ENCODE measurements at places on chromosomes 4 and X.

DNA sequence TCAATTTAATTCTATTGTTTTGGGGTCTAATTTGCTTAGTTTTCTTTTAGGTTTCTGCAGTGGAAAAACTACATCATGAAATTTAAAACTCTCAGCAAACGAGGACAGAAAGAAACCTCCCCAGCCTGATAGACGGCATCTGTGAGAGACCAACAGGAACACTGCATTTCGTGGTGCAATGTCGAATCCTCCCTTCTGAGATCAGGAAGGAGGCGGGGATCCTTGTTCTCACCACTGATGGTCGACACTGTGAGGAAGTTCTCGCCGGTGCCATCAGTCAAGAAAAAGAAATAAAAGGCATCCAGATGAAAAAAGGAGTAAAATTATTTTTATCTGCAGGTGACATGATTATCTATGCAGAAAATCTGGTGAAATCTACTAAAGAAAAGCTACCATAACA lies 16.5 kb downstream of the GAK start:
- no peak for DNase-seq

DNA sequence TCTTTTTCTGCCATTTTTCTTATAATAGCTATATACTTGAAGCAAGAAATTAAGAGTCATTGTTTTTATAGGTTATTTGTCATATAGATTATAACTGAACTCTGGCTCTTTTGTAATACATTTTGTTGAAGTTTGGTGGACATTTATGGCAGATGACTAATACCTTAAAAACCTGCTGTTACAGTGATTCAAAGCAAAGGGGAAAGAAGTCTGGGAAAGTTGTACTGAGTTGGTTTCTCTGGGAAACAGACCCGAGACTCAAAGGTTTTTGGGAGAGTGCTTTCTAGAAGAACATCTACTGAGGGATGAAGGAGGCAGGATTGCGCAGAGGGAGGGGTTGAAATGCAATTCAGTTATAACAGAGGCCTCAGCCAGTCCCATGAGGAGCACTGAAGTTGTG lies 35.9 kb downstream of the NAP1L5 start:
- no peak for DNase-seq

DNA sequence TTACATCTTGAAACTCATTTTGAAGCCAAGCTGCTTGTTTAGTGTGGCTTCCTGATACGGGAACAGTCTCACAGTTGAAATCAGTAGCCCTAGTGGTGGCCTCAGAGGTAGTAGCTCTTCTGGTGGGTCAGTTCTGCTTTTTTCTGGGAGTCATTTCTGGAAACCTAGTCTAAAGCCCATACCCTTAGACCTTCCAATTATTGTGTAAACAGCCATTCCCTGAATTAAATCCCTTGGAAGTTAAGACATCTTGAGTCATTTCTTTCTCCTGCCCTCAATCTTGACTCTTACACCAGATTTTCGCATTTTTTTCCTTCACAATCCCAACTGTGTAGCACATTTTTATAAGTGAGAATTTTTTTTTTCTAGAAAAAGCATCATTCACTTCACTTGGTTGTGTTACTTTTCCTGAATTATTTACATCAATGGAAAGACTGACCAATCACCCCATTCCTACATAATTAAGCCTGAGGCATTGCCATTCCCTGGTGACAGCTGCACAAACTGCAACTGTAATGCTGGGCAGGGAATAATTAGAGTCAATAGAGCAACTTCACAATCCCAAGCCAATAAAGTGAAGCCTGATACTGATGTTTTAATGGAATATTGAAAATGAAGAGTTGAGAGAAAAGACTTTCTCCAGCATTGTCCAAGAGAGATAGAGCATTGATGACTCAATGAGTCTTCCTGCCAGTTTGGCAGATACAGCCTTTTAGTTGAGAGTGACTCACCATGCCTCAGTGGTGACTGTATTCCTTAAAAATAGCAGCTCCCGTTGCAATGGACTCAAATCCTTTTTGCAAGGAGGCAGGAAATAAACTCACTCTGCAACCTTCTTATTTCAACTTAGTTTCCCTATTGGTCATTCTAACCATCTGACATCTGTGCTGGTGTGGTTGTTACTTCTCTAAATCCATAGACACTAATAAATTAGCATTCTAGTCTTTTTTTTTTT lies 13.0 kb upstream of the SEPSECS start:
- DNase-seq: no peak

- DNase-seq: no peak
Measured at GRCh38 chrX:19535476-19535875, 20.2 kb upstream of the MAP3K15 start.

GRCh38 chr4:43343298-43343697 lies 450.8 kb downstream of the GRXCR1 start:
- DNase-seq: no peak

DNA sequence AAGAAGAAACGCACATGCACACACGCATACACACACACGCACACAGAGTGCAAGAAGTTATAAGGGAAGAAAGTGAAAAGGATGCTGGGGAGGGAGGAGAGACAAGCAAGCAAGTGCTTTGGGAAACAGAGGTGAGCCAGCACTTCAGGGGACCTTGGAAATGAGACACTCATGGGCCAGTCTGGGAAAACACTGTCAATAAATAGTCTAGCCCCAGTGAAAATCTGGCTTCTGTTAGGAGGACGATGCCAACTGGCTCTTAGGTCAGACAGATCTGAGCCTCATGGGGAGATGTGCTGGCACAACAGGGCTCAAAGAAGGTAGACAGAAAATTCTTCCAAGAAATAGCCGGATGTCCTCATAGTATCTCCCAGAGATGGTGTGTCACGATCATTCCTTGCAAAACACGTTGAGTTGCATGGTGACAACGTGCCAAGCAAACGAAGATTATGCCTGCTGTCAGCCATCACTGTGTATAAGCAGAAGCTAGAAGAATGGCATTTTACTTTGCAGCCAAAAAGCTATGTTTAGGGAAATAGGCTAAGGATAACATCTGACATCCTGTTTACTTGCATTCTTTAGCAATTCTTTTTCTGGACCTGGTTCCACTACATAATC lies 557 bp upstream of the ARHGEF6 start:
- no peak for DNase-seq

- peak; percentile 48 for DNase-seq
Measured at GRCh38 chrX:39883666-39884065, 214.1 kb downstream of the BCOR start.

GRCh38 chrX:66149519-66149918 lies 14.5 kb upstream of the HEPH start:
- DNase-seq: no peak

DNA sequence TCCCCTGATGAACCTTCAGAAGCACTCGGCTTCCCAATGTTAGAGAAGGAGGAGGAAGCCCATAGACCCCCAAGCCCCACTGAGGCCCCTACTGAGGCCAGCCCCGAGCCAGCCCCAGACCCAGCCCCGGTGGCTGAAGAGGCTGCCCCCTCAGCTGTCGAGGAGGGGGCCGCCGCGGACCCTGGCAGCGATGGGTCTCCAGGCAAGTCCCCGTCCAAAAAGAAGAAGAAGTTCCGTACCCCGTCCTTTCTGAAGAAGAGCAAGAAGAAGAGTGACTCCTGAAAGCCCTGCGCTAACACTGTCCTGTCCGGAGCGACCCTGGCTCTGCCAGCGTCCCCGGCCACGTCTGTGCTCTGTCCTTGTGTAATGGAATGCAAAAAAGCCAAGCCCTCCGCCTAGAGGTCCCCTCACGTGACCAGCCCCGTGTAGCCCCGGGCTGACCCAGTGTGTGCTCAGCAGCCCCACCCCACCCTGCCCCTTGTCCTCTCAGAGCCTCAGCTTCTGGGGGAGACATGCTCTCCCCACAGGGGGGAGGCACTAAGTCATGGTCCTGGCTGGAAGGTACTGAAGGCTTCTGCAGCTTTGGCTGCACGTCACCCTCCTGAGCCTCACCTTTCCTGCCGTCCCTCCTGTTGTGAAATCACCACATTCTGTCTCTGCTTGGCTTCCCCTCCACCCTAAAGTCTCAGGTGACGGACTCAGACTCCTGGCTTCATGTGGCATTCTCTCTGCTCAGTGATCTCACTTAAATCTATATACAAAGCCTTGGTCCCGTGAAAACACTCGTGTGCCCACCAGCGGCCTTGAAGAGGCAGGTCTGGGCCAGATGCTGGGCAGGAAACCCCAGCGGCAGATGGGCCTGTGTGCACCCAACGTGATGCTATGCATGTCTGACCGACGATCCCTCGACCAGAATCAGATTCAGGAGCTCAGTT lies 34.7 kb downstream of the NOP14 start:
- no peak for DNase-seq

DNA sequence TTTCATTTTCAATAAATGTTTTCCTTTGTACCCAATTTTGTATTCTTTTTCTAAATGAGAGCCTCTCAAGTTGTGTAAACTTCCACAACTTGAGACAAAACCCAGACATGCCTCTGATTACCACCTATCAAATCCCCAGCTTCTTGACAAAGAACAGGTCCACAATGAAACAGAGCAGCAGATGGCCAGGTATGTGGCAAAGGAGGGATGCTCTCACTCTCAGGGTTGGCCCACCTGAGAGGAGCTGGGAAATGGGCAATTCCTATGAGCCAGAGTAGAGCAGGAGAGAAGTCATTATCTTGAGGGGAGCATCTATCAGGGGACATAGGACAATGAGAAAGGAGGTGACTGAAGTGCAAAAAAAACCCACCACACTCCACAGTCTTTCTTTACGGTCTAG lies 273.5 kb upstream of the FAM241A start:
- DNase-seq: no peak

DNA sequence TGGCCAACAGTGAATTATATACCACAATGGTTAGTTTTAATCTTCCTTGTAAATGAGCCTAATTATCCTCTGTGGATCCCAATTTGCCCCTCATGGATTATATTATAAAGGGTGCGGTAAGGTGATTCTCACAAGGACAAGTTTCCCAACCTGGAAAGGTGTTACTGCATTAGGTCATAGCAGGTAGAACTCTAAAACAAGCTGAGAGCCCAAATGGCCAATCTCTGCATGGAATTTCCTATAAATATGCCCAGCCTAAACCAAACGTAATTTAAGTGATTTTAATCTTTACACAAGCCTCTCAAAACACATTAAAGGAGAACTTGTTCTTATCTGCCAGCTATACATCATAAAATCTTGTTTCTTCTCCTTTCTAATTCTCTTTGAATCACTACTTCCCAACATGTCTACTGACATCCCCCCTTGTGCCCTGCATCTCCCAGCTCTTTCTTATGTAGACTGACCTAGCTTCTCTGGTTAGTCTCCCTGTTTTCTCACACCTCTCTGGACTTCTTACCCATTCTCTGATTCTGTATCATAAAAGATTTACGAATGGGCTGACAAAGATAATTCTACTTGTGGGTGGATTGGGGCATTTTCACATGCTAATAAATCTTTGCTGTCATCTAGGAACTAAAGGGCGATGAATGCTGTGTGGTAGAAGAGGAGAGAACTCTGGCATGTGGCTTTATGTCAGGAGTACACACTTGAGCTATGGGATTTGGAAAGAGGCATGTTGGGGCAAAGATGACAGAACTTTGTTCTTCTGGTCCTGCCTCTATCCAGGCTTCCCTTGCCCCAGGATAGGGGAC lies 94.3 kb upstream of the PGRMC2 start:
- no peak for DNase-seq

GRCh38 chr4:154625971-154626370 lies 13.5 kb upstream of the FGG start:
- no peak for DNase-seq

- DNase-seq: no peak
Measured at GRCh38 chr4:165502916-165503907, 124.4 kb downstream of the CPE start.

GRCh38 chrX:38342853-38343778 lies 9.3 kb upstream of the OTC start:
- no peak for DNase-seq

DNA sequence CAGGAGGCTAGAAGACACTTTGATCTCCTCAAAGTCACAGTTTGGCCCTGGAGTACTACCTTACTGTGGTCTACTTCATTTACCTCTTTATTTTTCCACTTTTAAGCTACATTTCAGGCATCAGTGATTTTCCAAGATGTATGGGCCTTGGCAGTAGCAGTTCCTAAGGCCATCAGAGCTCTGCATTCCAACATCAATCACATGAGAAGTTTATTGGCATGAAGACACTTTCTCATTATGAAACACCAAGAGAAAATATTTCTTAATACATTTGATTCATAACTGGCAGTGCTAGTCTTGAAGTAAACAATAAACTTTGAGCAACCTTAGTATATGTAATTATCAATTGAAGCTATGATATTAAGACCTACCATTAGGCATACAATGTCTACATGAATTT lies 178.1 kb downstream of the IL15 start:
- no peak for DNase-seq

GRCh38 chrX:16778993-16779392 lies 7.3 kb upstream of the TXLNG start:
- DNase-seq: no peak

DNA sequence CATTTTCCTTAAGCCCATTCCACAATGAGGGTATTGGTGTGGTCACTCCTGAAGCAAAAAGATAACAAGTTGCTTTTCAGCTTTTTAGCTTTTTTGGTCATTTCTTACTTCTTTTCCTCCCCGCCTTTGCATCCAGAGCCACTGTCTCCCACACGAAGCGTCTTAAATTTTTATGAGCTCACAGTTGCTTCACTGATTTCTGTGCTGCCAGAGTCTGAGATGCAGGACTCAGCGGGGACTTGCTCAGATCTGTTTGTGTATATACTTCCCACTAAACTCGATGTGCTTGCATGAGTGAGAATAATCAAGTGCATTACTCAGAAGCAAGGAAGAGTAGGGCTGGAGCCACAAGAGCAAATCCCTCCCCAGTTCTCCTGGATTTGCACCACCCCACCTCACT lies 80.2 kb upstream of the FHL1 start:
- no peak for DNase-seq

GRCh38 chr4:150139297-150139865 lies 61.1 kb downstream of the DCLK2 start:
- no peak for DNase-seq

- DNase-seq: peak; percentile 41
Measured at GRCh38 chrX:44343412-44344141, at the start of gene EFHC2. EFHC2 (minus strand) TSS chrX:44343672; CDS start chrX:44343588, 84 bp downstream.

GRCh38 chr4:153652051-153652784 lies 31.9 kb upstream of the TLR2 start:
- DNase-seq: no peak

DNA sequence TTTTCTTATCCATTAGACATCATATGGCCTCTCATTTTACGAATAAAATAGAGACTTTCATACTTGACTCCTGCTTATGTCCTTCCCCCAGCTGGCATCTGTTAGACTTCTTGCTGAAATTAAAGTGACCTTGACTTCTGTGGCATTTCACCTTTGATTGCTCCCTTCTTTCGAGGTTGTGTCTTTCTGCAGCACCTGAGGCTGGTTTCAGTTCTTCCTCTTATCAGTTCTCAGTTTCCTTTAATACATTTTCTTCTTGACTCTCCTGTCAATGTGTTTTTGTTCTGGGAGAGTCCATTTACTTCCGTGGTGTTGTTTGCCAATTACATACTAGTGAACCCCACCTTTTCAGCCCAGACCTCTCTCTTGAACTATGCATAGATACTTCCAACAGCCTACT lies 81.6 kb downstream of the RBPJ start:
- DNase-seq: no peak

GRCh38 chr4:107689912-107690587 lies 30.0 kb downstream of the PAPSS1 start:
- DNase-seq: no peak

Data from activated naive CD4-positive, alpha-beta T cell treated with anti-CD3 and anti-CD28 coated beads, Interleukin-2, amount 50 U/mL, for 16 hours (primary cell).